ENCODE measurements at places on chromosomes 16 and 17. TPM values are rescaled to one million over a fixed set of nuclear protein-coding genes. Genes with fewer than 3 reads are reported as not detected.
A peak's percentile ranks its signal among the peaks of the same experiment; 100 is the strongest.

CSH1 gene
- not detected for total RNA-seq

HBA2 gene
- 2.4 TPM for total RNA-seq

ZFP90 gene
- total RNA-seq = 22.6 TPM

TMC7 gene
- 3.6 TPM for total RNA-seq

NBR1 gene
- 38.9 TPM for total RNA-seq

HOXB1 gene
- total RNA-seq = 0.41 TPM

GRCh38 chr17:78986649-78987328 lies 7.1 kb upstream of the LGALS3BP start:
- peak overlapping the region; percentile 14 for H3K27ac ChIP-seq
- H3K36me3 ChIP-seq = peaks cover 7% of the 10 kb centered on the region
- H3K4me3 ChIP-seq = peak overlapping the region; percentile 28
- H3K27me3 ChIP-seq = no peaks in the 10 kb centered on the region

DNA sequence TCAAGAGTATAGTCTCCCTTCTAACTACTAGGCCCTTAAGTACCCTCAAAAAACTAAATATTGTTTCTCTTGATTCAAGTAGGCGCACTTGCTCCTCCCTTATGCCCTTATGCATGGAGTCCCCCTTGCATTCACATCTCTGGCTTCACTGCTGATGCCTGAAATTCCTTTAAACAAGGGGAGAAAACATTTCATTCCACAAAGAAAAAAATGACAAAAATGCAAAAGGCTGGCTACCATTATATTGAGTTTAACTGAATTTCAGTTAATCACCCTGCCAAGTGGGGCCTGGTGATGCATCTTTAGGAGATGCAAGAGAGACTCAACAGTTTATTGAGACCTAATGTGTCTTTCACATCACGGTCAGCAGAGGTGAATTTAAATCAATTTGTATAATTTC lies 35.6 kb downstream of the CRLF3 start:
- peak overlapping the region; percentile 59 for H3K27ac ChIP-seq
- no peak for DNase-seq

DNA sequence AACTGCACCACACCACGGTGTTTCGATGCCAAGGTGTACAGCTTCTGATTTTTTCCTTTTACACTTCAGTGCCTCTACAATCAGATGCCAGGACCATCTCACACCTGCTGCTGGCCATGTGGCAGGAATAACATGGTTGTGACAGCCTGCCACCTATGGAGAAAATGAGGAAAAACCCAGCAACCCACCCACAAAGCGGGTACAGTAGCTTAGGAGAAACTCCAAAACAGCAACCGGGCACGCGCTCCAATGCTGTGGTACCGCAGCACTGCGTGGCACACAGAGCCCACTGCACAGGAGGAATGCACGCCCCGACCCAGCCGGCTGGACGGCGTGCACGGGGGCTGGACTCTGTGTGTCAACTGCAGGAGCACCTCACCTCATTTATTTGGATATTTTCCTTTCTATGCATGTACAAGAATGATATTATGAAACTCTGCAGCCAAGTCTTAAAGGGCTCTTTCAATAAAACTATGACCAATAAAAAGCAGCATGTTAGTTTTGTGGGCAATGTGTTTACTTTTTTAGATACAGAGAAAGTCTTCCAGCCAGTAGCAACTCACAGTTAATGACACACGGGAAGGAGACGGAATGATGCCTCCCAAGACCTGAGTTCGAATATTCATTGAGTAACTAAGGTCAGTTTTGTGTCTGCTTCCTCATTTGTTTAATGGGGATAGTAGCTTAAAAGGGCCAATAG lies 45.9 kb downstream of the MAP1LC3B start:
- H3K4me3 ChIP-seq = no peak overlapping the region
- H3K27ac ChIP-seq = peak overlapping the region; percentile 27
- H3K4me1 ChIP-seq = peaks cover 14% of the 10 kb centered on the region
- peaks cover 21% of the 10 kb centered on the region for H3K36me3 ChIP-seq

GRCh38 chr17:73292031-73292531 lies 19.7 kb downstream of the CDC42EP4 start:
- H3K4me1 ChIP-seq = peaks cover 14% of the 10 kb centered on the region
- no peaks in the 10 kb centered on the region for H3K36me3 ChIP-seq
- H3K27me3 ChIP-seq = no peaks in the 10 kb centered on the region
- H3K4me3 ChIP-seq = no peak overlapping the region
- no peak for DNase-seq
- H3K27ac ChIP-seq = peak overlapping the region; percentile 63

DNA sequence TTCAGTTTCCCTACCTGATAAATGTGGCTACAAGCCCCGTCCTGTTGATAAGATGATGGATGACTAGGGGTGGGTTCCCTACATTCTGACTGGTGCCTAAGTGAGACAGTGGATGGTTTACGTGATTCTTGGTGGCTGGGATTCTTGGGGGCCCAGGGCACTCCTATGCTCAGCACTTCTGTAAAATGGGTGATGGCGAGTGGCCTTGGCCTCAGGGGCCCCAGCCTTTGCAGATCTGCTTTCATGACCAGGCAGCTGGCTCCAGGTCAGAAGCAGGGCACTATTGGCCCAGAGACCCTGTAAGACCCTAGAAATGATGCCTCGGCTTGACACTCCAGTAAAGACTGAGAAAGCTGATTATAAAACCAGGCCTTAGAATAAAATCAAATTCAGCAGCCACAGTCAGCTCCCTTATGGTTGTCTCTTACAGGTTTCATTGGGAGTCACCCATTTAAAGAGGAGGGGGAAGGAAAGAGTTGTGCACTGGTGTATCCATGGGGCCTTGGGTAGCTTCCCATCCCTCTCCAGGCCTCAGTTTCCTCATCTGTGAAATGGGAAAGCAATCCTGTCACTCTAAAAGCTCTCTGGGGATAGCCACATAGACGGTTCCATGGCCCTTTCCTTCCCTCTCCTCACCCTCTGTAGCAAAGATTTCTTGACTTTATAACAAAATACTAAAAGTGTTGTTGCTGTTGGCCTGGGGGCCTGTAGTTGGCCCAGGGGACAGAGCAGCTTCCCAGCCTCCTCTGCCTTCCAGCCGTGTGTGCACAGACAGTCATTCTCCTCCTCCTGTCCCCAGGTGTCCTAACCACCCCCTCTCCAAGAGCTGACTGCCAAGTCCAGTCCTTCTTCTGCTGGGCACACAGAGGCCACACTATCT lies 1.2 kb downstream of the SNX20 start:
- DNase-seq = no peak
- no peak overlapping the region for H3K27ac ChIP-seq
- H3K4me3 ChIP-seq = no peak overlapping the region
- no peaks in the 10 kb centered on the region for H3K36me3 ChIP-seq
- H3K27me3 ChIP-seq = no peaks in the 10 kb centered on the region

- no peaks in the 10 kb centered on the region for H3K27me3 ChIP-seq
- H3K4me3 ChIP-seq = no peak overlapping the region
- H3K4me1 ChIP-seq = peaks cover 4% of the 10 kb centered on the region
- no peaks in the 10 kb centered on the region for H3K36me3 ChIP-seq
- no peak for DNase-seq
- no peak overlapping the region for H3K27ac ChIP-seq
These were observed 14.6 kb upstream of the METTL9 start for GRCh38 chr16:21584817-21585216.

DNA sequence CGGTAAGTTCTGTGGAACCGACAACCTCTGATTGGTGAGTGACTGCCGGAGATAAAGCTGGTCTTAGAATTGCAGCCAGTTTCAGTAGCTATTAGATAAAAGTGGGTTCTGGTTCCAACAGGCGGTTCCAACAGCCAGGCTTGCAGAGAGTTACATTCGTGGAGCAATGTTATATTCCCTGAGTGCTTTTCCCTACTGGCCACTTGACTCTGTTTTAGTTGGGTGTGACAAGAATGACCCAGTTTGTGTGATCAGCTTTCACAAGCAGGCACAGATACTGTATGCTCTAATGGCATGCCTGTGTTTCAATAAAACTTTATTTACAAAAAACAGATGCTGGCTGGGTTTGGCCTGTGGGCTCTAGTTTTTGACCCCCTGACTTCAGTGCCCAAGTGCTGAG lies 196.6 kb downstream of the SNX29 start:
- H3K36me3 ChIP-seq = no peaks in the 10 kb centered on the region
- no peak overlapping the region for H3K27ac ChIP-seq
- H3K4me1 ChIP-seq = peaks cover 4% of the 10 kb centered on the region
- no peaks in the 10 kb centered on the region for H3K27me3 ChIP-seq

DNA sequence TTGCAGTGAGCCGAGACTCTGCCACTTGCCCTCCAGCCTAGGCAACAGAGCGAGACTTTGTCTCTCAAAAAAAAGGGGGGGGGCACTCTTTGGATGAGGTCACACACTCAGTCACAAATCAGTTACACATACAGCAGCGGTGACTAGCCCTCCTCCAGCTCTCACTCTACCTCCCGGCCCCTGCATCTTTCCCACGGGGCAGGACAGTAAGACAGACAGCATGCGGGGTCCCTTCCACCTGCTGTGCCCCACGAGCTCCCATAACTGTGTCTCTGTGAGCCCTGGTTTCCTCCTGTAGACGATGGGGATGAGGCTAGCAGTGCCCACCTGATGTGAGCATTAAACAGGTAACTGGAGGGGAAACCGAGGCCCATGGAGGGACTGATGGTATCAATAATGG lies 5.2 kb downstream of the CIBAR2 start:
- H3K4me1 ChIP-seq = no peaks in the 10 kb centered on the region
- H3K27ac ChIP-seq = no peak overlapping the region
- H3K36me3 ChIP-seq = no peaks in the 10 kb centered on the region
- no peak overlapping the region for H3K4me3 ChIP-seq
